BJ (cell line): ENCODE measurements at places on chromosomes 12 and 14. TPM values are rescaled to one million over a fixed set of nuclear protein-coding genes. Genes with fewer than 3 reads are reported as not detected.

SMCO2 gene
- polyA plus RNA-seq: 0.09 and 0.23 TPM in 2 replicates

FLRT2 gene
- 16.7 and 22.4 TPM in 2 replicates for polyA plus RNA-seq

SBNO1 gene
- 4.8 and 10.2 TPM in 2 replicates for polyA plus RNA-seq

CDCA4 gene
- polyA plus RNA-seq: 13.3 and 16.6 TPM in 2 replicates

SERPINA5 gene
- 0.09 and 0.12 TPM in 2 replicates for polyA plus RNA-seq

TCTN1 gene
- 34.0 and 34.1 TPM in 2 replicates for polyA plus RNA-seq

AMHR2 gene
- not detected in 2 replicates for polyA plus RNA-seq

EMP1 gene
- 228 and 258 TPM in 2 replicates for polyA plus RNA-seq

TIGAR gene
- 6.0 and 15.7 TPM in 2 replicates for polyA plus RNA-seq

MMP19 gene
- polyA plus RNA-seq: 34.2 and 40.7 TPM in 2 replicates

CMA1 gene
- not detected in 2 replicates for polyA plus RNA-seq

AQP2 gene
- not detected in 2 replicates for polyA plus RNA-seq

LUM gene
- 677 and 1,147 TPM in 2 replicates for polyA plus RNA-seq

SRRM4 gene
- polyA plus RNA-seq: not detected in 2 replicates

KCNMB4 gene
- 1.5 and 1.7 TPM in 2 replicates for polyA plus RNA-seq

CISTR gene
- not detected in 2 replicates for polyA plus RNA-seq

LARP4 gene
- polyA plus RNA-seq: 10.1 and 18.0 TPM in 2 replicates

MYF5 gene
- polyA plus RNA-seq: not detected in 2 replicates

MDM1 gene
- polyA plus RNA-seq: 8.5 and 14.9 TPM in 2 replicates

HCAR1 gene
- polyA plus RNA-seq: not detected in 2 replicates

SYT1 gene
- 0.70 and 1.3 TPM in 2 replicates for polyA plus RNA-seq

CLEC1A gene
- 0.80 TPM in 2 replicates for polyA plus RNA-seq

SMCO3 gene
- 0.45 and 1.2 TPM in 2 replicates for polyA plus RNA-seq

CFAP54 gene
- polyA plus RNA-seq: 0.16 and 0.38 TPM in 2 replicates

RBMS2 gene
- 67.9 and 68.4 TPM in 2 replicates for polyA plus RNA-seq

ACVRL1 gene
- polyA plus RNA-seq: 7.8 and 13.1 TPM in 2 replicates

LTB4R gene
- polyA plus RNA-seq: 2.5 and 2.6 TPM in 2 replicates

PPP4R3A gene
- 18.3 and 36.1 TPM in 2 replicates for polyA plus RNA-seq

LRTM2 gene
- polyA plus RNA-seq: not detected in 2 replicates

LHX5 gene
- polyA plus RNA-seq: not detected in 2 replicates

SPIC gene
- polyA plus RNA-seq: not detected in 2 replicates

C12orf42 gene
- not detected in 2 replicates for polyA plus RNA-seq

PYGL gene
- 36.0 and 36.4 TPM in 2 replicates for polyA plus RNA-seq

NEUROD4 gene
- not detected in 2 replicates for polyA plus RNA-seq

STXBP6 gene
- 12.1 and 16.8 TPM in 2 replicates for polyA plus RNA-seq

RFX4 gene
- polyA plus RNA-seq: not detected in 2 replicates

FGF23 gene
- not detected in 2 replicates for polyA plus RNA-seq

DYNLL1 gene
- 358 and 610 TPM in 2 replicates for polyA plus RNA-seq

FBRSL1 gene
- 1.0 and 1.4 TPM in 2 replicates for polyA plus RNA-seq

ACTR10 gene
- polyA plus RNA-seq: 48.6 and 95.9 TPM in 2 replicates

C12orf50 gene
- not detected in 2 replicates for polyA plus RNA-seq

PTCSC3 gene
- not detected in 2 replicates for polyA plus RNA-seq
